Right renal cortex interstitium (tissue), 3 donors: ENCODE measurements at places on chromosomes 5 and 9.

- DNase-seq: no peak
Measured at GRCh38 chr5:41736641-41737040, 133.6 kb downstream of the OXCT1 start.

- DNase-seq: no peak
Measured at GRCh38 chr5:172498431-172499129, 44.3 kb upstream of the SH3PXD2B start.

DNA sequence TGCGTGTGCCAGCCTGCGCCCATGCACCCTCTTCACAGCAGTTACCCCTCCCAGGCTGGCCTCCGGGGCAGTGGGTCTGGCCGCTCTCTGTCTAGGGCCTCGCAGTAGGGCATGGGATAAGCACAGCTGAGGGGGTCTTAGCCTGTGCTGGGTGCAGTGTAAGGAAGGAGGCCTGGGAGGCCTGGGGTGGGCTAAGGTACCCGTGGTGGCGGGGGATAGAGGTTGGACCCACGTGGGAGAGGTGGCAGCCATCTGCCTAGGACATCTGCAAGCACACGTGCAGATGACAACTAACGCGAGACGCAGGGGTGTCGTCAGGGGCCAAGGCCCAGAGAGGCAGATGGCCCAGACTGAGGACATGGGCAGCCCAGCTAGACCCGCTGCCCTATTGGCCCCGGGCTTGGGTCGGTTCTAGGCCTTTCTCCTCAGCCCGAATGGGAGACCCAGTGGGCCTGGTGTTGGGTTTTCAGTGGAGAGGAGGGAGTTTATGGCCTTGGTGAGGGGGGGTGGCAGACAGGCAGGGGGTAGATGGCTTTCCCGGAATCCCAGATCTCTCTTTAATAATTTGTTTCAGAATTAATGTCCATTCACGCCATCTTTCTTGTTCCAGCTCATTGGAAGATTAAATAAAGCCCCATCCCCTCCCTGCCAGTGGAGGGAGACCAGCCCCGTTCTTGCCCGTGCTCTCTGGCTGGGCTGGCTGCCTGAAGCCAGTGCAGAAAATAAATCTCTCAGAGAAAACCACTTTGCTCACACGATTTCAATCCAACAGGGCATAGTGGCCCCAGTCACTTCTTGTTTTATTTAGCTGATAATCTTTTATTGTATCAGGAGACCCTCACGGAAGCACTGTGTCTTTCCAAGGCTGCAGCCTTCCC lies 154.2 kb downstream of the GAPVD1 start:
- no peak for DNase-seq

GRCh38 chr5:14413331-14413750 lies 168.3 kb upstream of the OTULINL start:
- no peak for DNase-seq

DNA sequence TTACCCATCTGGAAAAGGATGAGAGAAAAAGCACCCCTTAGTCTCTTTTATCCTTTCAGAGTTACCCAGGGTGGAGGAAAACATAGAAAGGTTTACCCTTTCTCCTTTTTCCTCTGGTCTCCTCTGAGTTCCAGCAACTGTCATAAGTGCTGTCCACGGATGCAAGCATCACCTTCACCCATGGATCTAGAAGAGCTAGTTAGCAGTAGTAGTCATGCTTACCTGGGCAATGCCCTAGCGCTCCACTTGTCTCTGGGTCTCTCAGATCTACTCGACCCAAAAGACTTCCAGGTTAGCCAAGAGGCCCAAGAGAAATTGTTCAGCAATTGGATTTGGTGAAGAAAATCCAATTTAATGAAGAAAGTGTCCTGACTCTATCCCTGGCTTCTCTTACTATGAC lies 656.2 kb upstream of the PTPRD start:
- no peak for DNase-seq

- DNase-seq: no peak
Measured at GRCh38 chr5:127233590-127233989, 57.0 kb upstream of the MEGF10 start.

DNA sequence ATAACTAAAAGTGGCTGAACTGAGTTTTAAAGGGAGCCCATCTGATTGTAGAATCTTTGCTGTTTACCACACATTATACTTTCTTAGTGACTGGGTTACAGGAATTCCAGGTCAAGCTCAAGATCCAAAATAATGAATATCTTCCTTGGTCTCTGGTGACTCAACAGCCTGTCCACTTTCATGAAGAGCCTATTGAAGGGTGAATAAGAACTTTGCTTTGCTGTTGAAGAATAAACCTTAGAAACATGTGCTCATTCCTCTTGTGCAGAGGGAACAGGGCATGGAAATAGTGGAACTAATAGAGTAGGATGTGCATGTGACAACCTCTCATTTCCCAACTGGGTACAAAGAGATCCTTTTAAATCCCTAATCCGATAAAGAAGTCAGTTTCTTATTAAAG lies 21.4 kb downstream of the ALDH1A1 start:
- no peak for DNase-seq

DNA sequence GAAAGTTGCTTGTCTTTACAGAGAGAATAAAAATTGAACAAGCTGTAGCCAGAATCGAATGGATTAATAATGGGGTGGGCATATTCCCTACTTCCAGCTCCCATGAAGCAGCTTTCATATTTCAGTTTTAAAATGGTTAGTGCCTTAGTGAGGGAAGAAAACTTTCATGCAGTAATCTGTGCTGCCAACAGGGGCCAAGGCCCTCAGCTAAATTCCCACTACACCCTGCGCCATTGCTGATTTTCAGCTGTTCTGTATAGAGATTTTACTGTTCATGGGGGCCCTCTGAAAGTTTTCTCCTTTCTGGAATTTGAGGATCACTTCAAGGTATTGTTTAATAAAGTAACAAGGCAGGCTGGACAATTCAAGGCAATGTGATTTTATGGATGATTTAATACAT lies 58.2 kb downstream of the CAST start:
- no peak for DNase-seq

- DNase-seq: no peak
Measured at GRCh38 chr5:61082516-61083280, 79.6 kb downstream of the SMIM15 start.

DNA sequence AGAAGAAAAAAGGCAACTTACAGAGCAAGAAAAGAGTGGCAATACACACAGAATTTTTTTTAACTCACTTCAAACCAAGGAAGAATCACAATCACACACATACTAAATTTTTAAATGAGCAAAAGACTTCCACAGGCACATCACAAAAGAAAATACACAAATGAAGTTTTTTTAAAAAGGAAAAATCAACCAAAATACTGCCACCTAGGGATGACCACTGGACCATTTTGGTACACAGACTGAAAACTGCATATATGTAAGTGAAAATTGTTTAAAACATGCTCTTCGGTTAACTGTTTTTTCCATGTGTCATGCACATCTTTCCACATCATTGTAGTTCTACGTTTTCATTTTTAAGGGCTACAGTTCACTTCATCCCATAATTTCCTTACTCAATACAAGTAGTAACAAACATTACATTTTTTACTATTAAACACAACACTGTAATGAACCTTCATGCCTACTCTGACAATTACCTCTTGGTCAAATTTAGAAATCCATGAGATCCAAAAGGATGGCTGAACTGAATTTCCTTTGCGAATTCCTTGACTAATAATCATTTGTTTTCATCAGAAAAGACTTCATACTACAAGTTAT lies 79.0 kb downstream of the FBXW11 start:
- DNase-seq: no peak

- DNase-seq: no peak
Measured at GRCh38 chr5:126484253-126484652, 61.0 kb downstream of the GRAMD2B start.

- no peak for DNase-seq
Measured at GRCh38 chr5:5741418-5741817, 318.9 kb downstream of the ICE1 start.

DNA sequence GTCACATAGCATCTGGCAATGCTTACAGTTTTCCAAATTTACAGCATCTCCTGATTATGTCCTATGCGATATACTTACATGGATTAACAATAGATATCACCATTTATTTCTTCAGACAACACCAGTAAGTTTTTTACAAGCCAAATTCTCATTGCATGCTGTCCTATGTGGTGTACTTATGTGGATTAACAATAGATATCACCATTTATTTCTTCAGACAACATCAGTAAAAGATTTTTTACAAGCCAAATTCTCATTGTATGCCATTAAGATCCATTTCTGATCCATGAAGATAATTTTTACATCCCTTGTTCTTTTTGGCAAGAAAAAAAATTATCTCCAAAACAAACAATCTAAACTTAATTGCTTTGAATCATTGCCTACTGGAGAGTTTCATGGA lies 340.9 kb downstream of the KCNN2 start:
- no peak for DNase-seq

DNA sequence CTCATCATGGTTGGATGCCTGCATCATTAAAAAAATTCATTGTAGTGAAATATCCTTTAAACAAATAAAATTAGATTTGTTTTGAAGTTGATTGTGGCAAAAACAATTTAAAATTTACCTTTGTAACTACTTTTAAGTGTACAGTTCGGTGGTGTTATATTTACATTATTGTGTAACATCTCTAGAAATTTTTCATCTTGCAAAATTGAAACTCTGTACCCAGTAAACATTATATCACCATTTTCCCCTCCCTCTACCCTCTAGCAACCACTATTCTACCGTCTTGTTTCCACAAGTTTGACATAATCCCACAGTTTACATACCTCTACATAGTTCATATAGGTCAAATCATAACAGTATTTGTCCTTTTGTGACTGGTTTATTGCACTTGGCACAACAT lies 2.0 kb upstream of the KIAA1958 start:
- no peak for DNase-seq

DNA sequence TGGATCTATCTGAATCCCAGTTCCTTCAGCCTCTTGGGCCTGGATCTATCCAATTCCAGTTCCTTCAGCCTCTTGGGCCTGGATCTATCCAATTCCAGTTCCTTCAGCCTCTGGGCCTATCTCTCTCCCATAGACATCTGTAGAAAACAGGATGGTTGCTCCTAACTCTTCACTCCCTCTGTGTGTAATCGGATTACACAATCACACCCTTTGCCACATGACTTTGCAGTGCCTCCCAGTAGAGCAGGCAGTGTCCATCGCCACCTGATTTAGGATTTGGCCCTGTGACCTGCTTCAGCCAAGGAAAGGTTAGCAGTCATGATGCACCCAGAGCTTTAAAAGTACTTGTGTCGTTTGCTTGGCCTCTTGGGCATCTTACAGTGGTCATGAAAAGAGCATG lies 56.7 kb downstream of the LHX2 start:
- DNase-seq: no peak

DNA sequence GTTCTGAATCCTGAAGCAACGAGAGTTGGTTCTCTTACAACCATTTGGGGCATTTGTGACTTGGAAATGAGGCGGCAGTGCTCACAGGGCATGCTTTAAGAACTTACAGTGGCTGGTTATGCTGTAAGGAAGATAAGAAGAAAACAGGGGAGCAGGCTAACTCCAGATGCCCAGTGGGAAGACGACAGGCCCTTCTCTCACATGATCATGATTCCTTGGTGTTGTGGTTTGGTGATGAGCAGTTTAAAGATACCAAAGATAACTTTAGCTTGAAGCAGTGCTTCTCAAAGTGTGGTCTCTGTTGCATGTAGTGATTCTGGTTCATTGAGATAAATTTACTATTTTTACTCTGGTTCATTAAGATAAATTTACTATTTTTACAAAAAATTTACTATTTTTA lies 2.6 kb upstream of the HABP4 start:
- no peak for DNase-seq

- no peak for DNase-seq
Measured at GRCh38 chr9:134408939-134409737, 82.9 kb downstream of the RXRA start.

GRCh38 chr5:155017610-155018009 lies 4.1 kb downstream of the KIF4B start:
- no peak for DNase-seq

GRCh38 chr9:95370064-95370463 lies 52.6 kb upstream of the FANCC start:
- DNase-seq: no peak

DNA sequence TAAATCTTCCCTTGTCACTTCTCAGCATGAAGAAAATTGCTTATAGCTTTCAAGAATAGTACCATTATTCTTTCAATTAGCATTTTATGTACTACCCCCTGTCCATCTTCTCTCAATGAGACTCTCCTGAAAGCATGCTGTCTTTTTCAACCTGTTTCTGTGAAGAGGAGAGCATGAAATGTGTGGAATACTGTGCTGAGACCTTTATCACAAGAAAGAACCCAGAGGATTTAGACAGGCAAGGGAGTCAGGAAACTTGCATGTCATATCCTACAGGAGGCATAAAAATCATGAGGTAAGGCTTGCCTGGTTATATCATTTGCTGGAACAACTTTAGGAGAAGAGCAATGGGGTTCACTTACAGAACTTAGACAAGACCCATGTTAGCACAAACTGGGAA lies 56.7 kb upstream of the LPAR1 start:
- DNase-seq: no peak

DNA sequence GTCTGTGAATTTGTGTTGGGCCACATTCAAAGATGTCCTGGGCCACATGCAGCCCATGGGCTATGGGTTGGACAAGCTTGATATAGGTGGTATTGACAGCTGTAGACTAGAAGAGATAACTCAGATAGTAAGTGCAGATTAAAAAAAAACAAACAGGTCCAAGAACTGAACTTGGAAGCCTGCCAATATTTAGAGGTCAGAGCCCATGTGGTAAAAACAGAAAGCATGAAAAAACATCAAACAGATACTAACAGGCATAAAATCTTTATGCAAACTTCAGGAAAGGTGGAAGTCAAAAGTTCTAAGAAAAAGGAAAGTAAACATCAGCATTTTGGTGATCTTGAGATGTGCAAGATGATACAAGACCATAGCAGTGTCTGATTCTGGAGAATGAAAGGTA lies 155.1 kb upstream of the NR4A3 start:
- DNase-seq: no peak
